Fibroblast of skin of scalp (primary cell): ENCODE measurements at places on chromosomes 3 and 15.

DNA sequence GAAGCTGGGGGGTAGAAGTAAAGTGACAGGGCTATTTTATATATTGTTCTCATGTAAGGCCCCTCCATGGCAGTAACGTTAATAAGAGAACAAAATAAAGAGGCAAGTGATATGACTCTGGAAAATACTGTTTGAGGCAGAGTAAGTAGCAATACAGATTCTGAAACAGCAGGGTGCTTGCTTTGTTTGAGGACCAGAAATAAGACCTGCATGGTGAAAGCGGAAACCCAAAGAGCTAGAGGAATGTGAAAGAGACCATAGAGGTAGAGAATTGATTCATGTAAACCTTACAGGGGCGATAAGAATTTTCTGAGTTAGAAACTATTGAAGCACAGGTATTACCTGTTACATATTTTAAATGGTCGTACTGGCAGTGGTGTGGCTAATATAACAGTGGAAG, 1517.1 kb downstream of the SI start:
- DNase-seq, result no peak

- peak; percentile 49 for DNase-seq
Observed at GRCh38 chr15:51281368-51281967, 56.9 kb downstream of the CYP19A1 start.

- DNase-seq, result peak; percentile 85
Observed at GRCh38 chr3:60610441-60611112, 640.7 kb downstream of the FHIT start.

GRCh38 chr3:162175878-162176277, 679.3 kb downstream of the OTOL1 start:
- DNase-seq, result no peak

GRCh38 chr3:171049861-171050444, 23.4 kb upstream of the SLC2A2 start:
- DNase-seq, result peak; percentile 73

- no peak for DNase-seq
Observed at GRCh38 chr3:43023746-43024145, 44.6 kb downstream of the GASK1A start.

- no peak for DNase-seq
Observed at GRCh38 chr3:64352639-64352992, 127.3 kb upstream of the PRICKLE2 start.

GRCh38 chr15:80475572-80475971, 71.4 kb downstream of the ARNT2 start:
- DNase-seq, result no peak

DNA sequence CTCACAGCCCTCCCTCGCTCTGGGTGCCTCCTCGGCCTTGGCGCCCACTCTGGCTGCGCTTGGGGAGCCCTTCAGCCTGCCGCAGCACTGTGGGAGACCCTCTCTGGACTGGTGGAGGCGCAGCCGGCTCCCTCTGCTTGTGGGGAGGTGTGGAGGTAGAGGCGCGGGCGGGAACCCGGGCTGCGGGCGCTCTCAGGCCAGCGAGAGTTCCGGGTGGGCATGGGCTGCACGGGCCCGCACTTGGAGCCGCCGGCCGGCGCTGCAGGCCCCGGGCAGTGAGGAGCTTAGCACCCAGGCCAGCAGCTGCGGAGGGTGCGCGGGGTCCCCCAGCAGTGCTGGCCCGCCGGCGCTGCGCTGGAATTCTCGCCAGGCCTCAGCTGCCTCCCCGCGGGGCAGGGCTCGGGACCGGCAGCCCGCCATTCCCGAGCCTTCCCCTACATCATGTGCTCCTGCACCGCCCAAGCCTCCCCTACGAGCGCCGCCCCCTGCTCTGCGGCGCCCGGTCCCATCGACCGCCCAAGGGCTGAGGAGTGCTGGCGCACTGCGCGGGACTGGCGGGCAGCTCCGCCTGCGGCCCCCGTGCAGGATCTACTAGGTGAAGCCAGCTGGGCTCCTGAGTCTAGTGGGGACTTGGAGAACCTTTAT, 46.0 kb upstream of the GSK3B start:
- DNase-seq, result no peak

GRCh38 chr3:7346364-7346763, 485.4 kb downstream of the GRM7 start:
- DNase-seq, result no peak

DNA sequence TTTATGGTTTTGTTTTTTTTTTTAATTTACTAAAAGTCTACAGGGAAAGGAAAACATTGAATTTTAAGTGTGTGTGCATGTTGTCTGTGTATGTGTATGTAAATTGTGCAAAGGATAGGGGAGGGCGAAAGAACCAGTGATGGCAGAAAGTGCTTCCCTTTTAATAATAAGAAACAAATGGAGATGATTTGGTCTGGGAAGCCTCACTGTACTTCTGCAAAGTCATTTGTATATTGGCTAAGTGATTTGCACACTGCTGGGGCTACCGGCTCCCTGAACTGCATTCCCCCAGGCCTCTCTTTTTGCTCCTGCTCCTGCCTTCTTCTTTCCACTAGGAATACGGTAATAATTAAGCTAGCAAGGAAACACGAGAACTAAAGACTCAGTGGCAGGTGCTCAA, 101.2 kb downstream of the CD47 start:
- DNase-seq, result no peak

DNA sequence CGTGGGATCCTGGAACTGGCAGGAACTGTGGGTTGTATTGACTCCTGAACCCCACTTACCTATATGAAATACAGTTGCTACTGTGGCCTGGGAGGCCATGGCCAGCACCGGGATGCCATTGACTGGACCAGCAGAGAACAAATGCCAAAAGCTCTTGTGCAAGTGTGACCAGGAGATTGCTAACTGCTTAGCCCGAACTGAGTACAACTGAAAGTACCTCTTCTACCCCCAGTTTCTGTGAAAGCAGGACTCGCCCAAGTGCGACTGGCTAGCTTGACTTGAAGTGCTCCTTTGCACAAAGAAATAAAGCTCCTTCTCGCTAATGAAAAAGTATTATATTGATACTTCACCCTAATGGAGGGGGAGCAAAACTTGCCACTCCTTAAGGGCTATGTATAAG, 101.3 kb upstream of the ATP11B start:
- no peak for DNase-seq

DNA sequence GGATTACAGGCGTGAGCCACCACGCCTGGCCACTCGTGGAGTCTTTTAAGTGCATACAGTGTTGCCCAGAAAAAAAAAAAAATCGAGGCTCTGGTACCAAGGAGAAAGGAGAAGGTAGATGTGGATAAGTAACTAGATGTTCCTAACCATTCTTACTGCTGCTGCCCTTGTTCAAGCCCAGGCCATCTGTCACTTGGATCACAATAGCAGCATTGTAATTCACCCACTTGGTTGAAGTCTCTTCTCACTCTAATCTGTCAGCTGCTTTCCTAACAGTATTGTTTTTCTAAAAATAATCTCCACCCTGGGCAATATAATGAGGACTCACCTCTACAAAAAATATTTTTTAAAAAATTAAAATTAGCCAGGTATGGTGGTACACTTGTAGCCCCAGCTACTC, 58.0 kb upstream of the CRTC3 start:
- no peak for DNase-seq

DNA sequence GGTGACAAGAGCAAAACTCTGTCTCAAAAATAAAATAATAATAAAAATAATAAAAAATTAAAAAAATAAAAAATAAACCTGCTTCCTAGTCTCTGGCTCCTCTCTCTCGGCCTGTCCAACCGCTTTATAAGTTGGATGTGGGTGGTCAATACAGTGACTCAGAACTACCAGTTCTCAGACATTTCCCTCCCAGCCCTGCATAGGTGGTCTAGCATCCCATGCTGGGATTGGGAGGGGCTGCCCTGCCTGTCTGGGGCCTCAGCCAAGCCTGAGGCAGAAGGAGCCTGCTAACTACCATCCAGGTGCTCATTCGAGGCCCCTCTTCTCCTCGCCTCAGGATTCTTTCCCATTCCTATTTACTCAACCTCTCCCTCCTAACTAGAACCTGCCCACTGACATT, 33.3 kb upstream of the BLM start:
- DNase-seq, result no peak

- DNase-seq, result no peak
Observed at GRCh38 chr3:135448520-135448919, 517.0 kb upstream of the PPP2R3A start.

DNA sequence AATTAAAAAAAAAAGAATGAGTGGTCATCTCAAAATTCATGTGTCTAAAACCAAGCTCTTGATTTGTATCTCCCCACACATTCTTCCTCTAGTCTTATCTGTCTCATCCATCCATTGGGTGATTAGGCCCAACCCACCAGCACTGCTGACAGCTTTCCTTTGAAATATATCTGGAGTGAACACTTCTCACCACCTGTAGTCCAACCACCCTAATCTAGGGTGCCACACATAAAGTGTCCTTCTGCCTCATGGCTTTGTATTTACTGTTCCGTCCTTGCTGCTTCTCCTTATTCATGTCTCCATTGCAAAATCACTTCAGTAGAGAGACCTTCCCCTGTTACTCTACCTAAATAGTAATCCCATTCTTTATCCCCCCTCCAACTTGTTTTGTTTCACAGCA, 82.4 kb upstream of the PTX3 start:
- no peak for DNase-seq

DNA sequence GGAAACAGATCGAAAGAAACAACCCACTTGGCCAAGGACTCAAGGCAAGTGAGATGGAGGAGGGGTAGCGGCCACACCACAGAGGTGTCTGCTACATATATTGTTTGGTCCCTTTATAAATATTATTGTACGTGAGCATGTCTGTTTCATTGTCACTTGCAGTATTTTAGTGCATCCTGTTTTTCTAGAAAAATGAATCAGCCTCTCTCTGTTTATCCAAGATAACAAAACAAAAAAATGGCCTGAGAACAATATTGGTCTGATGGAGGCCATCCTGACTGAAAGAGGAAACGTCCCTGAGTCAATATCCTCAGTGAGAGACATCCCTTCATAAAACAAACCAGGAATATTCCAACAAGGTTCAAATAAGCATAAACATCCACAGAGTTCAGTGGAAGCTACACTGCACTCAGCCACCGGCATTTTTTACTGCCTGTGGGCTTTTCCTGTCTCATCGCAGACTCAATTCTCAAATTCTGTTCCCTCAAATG, 42.0 kb downstream of the WWTR1 start:
- no peak for DNase-seq

DNA sequence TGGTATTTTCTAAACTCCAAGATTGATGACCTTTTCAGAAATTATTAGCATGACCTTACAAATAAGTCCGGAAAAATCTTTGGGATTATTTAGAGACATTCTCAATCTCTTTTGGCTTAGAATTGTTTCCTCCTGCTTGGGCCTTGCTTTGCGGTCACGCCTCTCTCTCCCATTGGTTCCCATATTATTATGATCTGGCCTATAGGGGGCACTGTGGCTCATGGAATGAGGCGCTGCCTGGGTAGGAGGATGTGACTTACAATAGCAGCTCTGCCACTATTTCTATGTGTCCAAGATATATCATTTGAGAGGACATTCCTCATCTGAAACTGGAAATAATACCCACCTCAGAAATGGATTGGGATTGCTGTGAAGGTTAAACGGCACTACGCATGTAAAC, 464.9 kb downstream of the MFSD1 start:
- peak; percentile 40 for DNase-seq

GRCh38 chr3:12705981-12706380, 42.1 kb upstream of the RAF1 start:
- DNase-seq, result peak; percentile 31

DNA sequence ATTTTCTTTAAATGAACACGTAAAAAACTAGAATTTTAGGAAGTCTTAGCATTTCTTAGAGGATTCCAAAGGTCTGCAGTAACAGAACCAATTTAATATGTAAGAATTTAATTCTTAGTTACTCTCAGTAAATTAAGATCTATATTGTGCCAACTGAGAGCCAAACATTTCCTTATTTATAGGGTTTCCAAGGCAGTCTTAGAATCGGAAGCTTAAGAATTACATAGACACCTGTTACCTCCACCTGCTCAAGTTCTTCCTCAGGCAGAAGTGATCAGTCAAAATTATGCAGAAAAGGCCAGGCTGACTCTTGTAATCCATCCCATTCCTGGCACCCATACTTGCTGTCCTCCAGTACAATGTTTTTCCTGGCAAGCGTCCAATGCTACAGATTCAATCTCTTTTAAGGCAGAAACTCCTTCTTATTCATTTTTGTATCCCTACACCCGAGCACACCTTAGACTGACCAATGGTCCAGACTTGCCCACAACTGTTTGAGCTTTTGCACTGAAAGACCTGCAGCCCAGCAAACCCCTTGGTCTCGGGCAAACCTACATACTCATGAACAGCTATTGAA, 64.3 kb downstream of the NCEH1 start:
- peak; percentile 62 for DNase-seq

GRCh38 chr3:148975696-148976095, 15.6 kb upstream of the GYG1 start:
- no peak for DNase-seq

- DNase-seq, result no peak
Observed at GRCh38 chr15:74235962-74236361, at the start of gene CCDC33. TSS of gene CCDC33 (plus strand) at chr15:74236326. CDS start at chr15:74236720, 394 bp downstream.

GRCh38 chr15:80507131-80507530, 102.9 kb downstream of the ARNT2 start:
- DNase-seq, result peak; percentile 87

DNA sequence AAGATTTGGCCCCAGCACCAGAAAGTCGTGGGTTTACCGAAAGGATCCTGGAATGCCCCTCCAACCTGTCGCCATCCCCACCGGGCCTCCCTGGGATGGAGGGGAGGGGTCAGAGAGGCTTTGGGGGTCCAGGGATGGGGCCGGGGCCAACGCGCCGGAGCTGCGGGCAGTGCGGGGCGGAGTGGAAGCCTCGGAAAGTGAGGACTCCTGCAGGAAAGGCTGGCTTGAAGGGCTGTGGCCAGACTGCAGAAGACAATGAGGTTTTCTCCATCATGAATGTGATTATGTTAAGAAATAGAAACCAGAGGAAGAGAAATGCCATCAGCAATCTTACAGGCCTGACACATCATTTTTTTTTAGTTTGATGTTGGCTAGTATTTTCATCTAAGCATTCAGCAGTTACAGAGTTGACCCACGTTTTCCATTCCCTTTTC, 738 bp downstream of the YEATS2 start:
- DNase-seq, result peak; percentile 19

DNA sequence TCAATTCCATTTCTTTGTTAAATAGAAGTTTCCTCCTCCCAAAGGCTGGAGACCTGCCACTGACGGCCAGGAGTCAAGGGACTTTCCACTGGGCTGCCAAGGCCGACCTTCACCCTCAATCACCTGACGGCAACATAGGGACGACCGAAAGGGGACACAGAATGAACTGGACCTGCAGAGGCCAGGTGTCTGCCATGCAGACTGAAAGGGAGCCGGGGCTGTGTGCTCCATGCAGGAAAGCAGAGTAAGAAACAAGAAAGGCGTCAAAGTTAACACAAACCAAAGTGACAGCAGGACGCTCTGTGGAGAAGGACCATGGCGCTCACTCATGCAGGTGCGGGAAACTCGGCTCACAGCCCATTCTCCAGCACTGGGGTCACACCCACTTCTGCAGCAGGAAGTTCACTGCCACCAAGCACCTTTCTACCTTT, 26.1 kb downstream of the ZXDC start:
- DNase-seq, result no peak

GRCh38 chr3:127033171-127033570, 50.3 kb downstream of the PLXNA1 start:
- no peak for DNase-seq

DNA sequence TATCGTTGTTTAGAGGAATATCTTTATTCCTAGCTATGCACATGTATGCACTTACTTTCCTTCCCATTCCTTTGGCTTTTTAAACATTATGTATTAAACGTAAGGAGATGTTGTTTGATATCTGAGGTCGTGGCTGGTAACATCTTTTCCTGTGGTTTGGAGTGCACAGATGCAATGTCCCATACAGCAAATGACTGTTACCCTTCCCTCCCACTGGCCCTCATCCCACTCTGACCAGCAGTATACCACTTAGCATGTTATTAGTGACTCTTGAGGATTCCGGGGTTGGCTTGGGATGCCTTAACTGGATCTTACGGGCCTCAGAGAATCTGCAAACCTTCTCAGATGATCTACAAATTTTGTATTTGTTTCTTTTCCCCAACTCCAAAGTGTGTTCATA, 34.5 kb downstream of the TGFBR2 start:
- no peak for DNase-seq
